ENCODE measurements at places on chromosomes 5 and 9.

DNA sequence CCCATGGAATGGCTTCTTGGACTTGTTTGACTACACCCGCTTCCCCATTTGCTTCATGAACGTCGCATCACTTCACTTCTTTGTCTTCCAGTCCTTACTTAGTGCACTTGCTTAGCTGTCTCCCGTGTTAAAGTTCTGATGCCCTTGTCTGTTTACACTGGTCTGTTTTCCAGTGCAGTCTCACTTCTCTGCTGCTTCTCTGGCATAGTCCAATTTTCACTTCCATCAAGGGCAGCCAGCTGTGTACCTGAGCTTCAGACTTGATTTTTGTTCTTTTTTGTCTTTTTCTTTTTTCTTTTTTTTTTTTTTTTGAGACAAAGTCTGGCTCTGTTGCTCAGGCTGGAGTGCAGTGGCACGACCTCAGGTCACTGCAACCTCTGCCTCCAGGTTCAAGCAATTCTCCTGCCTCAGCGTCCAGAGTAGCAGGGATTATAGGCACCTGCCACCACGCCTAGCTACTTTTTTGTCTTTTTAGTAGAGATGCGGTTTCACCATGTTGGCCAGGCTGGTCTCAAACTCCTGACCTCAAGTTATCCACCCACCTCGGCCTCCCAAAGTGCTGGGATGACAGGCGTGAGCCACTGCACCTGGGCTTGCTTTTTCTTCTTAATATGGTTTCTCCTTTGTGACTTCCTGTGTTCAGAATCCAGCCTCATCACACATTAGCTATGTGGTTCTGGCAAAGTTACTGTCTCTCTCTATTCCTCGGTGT lies 75.4 kb downstream of the LRRC70 start:
- no peak for DNase-seq

GRCh38 chr9:130789747-130790672 lies 45.0 kb upstream of the ABL1 start:
- no peak for DNase-seq

DNA sequence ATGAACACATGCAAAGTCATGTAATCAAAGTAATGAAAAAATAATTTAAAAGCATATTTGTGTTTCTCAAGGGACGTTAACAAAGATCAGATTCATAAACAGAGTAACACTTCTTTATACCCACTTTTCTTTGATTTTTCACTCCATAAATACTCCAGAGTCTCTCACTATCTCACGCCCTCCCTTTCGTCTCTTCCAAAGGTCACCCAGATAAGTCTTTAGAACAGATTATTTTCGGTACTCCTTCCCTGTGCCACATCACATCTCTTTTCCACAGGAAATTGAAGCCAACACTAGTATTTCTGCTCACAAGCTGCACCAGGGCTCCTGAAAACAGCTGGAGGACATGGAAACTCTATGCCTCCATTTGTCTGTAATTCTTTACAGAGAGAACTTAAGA lies 15.4 kb upstream of the ALDOB start:
- DNase-seq, result no peak

DNA sequence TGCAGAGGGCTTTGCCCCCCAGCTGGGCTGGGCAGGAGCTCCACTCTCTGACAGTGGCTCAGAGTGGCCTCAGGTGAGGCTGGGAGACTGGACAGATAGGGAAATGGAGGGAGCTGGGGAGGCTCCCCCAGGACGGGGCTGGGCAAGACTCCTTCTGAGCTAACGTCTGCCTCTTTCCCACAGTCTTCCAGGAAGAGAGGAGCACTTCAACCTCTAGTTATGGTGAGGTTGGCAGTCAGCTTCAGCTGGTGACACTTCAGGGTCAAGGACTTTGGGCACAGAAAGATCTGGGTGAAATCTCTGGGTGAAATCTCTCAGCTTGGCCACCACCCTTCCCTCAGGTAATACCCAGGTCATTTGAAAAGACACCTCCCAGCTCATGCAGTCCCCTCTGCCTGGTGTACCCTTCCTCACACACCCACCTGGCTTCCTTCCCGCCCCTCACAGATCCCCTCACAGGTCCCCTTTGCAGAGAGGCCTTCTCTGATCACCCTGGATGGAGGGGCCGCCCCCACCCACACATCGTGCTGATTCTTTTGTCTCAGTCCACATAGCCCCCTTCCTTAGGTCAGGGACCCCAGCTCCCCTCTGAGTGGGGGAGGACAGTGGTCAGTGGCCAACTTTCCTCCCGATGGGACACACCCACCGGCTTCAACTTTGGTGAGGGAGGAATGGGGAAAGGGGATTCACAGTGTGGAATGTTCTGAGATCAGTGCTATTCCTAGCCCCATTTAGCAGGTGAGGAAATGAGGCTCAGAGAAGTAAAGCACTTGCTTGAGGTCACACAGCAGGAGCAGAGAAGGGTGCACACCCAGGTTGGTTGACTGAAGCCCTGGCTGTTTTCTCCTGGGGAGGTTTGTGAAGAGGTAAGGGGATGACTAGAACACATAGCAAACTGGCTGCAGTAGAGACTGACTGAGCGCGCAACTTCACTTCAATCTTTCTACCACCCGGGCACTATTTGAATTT lies 15.8 kb upstream of the NEURL1B start:
- DNase-seq, result no peak

DNA sequence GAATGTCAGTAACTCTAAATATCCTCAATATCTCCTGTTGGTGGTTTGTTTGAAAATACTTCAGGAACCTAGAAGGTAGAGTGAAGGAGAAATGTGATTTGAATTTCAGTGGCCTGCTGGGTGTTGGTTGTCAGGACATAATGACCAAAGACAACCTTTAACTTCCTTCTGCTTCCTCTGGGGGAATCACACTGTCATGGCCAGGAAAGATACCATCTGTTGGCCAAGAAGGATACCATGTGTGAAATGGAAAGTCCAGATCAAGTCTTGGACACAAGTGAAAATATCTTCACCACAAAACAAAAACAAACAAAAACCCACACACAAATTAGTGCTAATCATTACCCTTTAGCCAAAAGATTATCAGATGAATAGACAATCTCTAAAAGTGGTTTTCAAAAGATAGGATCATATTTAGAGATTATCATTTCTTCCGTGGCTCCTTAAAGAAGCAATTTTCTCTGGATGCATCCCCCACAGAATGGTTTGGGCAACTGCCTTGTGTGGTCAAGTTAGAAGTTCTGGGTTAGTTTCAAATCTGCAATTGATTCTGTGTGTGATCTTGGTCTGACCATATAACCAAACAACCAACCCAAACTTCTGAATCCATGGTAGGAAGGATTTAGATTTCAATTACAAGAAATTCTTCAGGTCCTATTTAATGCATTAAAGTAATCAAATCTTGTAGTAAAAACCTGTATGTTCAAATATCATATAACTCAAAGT lies 1.6 kb downstream of the C1QTNF3 start:
- DNase-seq, result no peak

DNA sequence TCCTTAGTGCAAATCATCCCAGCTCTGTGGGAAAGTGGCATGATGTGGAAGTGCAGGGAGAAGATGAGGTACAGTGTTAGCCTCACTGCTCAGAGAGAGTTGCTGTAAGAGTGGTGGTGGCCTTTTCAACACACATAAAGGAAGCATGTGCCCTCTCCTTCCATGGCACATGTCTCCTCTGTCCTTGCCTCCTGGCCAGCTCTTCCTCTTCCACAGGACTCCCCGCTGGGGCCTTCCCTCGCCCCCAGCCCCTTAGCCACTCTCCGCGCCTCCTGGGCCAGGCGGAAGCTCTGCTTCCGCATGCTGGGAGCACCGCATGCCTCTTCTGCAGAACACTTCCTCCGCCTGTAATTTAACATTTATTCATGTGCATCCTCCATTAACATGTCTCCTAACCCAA lies 4.8 kb upstream of the KCNMB1 start:
- no peak for DNase-seq

DNA sequence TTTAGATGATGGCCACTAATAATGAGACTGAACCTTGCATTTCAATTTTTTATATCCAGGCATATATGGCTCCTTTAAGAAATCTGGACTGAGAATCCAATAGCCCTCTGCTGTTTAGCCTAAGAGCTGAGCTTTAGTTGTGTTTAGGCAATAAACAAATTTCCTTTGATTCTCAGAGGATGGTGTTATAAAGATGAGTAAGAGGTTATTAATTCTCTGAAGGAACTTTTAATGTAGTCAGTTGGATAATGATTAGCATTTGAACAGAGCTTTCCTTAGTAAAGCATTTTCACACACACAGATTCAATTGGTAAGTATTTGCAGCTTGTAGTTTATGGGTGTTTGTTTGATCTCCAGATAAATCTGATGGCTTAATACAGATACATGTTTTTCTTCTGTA lies 149.6 kb downstream of the PRR16 start:
- no peak for DNase-seq

DNA sequence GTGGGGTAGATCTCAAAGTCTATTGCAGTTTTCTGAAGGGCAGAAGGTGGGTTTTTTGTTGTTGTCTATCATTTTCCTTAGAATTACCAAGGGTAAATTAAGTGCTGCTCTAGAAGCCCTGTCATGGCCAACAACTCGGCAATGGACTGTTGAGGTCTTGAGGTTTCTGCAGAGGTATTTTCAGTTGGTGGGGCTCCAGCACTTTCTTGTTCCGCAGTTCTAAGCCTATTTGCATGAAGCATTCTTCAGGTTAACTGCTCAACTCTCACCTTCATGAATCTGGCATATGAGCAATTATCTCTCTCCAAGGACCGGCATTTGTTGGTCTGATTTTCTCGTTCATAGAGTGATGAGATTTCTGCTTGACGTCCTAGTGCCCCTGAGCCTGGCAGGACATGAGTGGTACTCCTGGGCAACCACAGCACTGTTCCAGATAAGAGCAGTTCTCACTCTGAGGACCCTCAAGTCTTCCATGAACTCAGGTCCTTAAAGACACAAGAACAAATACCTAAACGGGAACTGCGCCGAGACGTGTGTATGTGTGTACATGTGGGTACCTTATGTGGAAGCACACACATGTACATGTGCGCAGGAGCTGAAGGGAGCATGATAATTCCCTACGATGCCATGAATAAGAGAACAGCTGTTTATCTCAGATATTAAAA lies 544.5 kb downstream of the CSNK1G3 start:
- DNase-seq, result no peak

- DNase-seq, result no peak
Observed at GRCh38 chr5:6488021-6488420, 39.4 kb downstream of the UBE2QL1 start.

GRCh38 chr5:157976429-157976828 lies 117.5 kb upstream of the CLINT1 start:
- no peak for DNase-seq

DNA sequence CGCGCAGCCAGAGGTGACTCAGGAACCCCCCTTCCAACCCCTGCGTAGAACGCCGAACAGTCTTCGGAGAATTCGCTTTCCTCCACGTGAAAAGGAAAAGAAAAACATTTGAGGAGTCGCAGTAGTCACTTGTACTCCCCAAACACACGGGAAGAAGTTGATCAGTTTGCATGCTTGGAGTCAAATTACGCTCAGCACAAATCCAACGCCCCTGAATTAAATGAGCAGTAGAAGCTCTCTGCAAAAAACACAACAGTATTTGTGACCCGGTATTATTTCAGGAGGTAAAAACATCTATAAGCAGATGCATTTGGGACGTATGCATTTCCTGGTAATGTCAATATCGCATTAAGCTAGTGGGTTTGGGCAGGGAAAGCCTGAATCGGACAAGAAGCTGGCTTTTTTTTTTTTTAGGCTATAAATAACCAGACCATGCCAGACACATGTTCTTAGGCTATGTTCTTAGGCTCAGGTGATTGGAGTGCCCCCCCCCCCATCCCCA lies 854 bp upstream of the ARL15 start:
- no peak for DNase-seq

DNA sequence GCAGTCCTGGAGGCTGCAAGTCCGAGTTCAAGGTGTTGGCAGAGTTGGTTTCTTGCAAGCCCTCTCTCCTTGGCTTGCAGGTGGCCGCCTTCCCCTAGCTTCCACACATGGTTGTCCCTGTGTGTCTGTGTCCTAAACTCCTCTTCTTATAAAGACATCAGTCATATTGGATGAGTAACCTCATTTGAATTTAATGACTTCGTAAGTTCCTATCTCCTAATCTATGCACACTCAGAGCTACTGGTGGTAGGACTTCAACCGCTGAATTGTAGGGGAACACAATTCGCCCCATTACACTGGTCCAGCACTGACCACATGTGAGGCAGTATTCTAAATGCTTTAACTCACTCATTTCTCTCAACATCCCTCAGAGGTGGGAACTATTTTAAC lies 25.9 kb upstream of the ADAMTS2 start:
- no peak for DNase-seq

DNA sequence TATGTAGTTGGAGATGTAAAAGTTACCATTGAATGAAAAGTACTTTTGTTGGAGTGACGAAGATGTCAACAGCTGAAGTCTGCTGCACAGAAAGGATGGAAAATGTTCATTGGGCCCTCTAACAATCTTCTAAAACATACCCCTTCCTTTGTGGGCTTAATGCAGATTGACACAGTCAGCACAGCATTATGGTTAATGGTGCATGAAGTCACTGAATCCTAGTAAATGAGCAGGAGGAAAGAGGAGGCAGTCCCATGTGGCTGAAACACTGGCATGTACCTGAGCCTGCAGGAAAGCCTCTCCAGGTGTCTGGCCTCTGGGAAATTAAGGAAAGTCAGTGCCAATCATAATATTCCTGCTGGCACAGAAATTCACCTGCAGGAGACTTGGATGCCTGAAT lies 153.8 kb downstream of the ARL15 start:
- no peak for DNase-seq

GRCh38 chr5:2260211-2261003 lies 377.7 kb upstream of the IRX4 start:
- DNase-seq, result no peak

- no peak for DNase-seq
Observed at GRCh38 chr9:90288275-90288639, 354.4 kb downstream of the DIRAS2 start.

DNA sequence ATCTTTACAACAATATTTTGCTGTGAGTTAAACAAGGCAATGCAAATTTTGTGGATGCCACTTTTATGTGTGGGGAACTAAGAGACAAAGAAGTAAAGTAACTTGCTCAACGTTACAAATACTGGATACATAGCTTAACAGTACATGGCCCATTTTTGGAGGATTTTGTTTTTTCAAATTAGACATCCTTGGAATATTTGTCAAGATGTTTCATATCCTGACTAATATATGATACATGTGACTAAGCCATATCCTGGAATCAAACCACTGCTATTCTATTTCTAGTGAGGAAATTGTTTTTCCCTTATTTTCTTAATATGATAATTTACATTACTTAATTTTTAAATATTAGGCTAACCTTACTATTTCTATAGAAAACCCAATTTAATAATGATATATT lies 529.8 kb downstream of the DMRTA1 start:
- no peak for DNase-seq
